ENCODE measurements at places on chromosomes 16 and 17.
A peak's percentile ranks its signal among the peaks of the same experiment; 100 is the strongest.

DNA sequence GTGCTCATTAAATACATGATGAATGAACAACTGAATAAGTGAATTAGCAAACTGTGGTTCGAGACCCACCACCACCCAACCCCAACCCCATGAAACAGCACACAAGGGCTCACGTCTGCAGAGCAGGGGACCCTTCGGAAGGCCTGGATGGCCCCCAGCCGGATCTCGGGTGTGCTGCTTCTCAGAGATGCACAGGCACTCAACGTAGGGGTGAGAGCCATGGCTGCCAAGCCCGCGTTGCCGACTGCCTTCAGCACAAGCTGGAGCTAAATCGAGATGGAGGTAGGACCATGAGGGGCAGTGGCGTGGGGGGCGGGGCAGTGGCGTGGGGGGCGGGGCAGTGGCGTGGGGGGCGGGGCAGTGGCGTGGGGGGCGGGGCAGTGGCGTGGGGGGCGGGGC is 93.2 kb downstream of the LITAF start:
- no peak for DNase-seq

- no peak for DNase-seq
Observed at GRCh38 chr16:9497750-9498149, 406.3 kb downstream of the HAPSTR1 start.

DNA sequence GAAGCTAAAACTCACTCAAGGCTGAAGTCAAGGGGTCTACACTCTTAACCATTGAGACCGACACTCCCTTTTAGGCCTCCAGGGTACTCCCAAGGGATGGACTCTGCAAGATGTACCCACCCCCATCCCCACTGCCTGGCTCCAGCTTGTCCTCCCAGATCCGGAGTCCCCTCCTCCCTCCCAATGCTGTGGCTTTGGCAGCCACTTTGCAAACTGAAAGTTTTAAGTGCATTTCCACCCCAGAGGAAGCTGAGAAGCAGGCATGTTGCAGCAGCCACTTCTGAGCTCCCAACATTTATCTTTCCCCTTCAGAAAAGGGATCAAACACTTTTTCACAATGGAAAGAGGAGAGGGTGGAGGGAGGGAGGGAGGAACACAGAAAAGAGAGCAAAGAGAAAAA is 115.2 kb downstream of the COPRS start:
- no peak for DNase-seq

DNA sequence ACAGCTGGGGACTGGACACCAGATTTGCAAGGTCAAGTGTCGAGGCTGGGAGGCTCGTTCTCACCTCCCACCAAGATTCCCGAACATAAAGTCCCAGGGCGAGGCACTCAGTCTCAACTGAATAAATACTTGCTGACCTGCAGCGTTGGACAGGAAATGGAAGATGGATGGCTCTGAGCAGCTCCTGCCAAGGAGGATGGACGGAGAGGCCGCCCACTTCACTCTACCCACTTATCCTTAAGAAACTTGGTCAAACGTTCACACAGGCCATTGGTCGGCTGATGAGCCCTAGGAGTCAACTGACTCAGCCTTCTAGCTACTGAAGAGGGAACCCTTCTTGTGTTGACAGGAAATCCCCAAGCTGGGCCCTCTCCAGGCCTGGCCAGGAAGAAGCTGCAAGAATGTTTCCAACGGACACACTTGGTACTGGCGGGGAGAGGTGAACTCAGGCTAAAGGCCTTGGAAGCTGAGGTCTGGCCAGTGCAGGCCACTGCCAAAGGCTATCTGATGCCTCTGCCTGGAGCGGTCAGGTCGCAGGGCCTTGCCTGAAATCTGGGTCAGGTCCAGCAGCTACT is 50.0 kb downstream of the VAC14 start:
- no peak for DNase-seq

DNA sequence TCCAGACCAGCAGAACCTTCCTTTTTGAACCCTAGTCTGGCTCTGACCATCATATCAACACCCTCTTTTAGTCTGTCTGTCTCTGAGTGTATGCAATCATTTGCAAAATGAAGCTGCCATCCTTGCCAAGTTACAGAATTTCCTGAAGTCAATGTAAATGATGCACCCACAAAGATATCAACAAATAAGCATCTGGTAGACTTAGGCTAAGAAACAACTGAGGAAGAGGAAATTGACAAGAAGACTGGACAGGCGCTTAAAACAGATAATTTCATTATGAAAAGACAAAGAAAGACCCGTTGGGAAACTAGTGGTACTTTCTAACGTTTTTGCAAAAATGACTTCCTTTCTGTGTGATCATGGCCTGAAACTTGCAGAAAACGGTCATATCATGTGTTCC is 24.7 kb upstream of the CIITA start:
- no peak for DNase-seq

DNA sequence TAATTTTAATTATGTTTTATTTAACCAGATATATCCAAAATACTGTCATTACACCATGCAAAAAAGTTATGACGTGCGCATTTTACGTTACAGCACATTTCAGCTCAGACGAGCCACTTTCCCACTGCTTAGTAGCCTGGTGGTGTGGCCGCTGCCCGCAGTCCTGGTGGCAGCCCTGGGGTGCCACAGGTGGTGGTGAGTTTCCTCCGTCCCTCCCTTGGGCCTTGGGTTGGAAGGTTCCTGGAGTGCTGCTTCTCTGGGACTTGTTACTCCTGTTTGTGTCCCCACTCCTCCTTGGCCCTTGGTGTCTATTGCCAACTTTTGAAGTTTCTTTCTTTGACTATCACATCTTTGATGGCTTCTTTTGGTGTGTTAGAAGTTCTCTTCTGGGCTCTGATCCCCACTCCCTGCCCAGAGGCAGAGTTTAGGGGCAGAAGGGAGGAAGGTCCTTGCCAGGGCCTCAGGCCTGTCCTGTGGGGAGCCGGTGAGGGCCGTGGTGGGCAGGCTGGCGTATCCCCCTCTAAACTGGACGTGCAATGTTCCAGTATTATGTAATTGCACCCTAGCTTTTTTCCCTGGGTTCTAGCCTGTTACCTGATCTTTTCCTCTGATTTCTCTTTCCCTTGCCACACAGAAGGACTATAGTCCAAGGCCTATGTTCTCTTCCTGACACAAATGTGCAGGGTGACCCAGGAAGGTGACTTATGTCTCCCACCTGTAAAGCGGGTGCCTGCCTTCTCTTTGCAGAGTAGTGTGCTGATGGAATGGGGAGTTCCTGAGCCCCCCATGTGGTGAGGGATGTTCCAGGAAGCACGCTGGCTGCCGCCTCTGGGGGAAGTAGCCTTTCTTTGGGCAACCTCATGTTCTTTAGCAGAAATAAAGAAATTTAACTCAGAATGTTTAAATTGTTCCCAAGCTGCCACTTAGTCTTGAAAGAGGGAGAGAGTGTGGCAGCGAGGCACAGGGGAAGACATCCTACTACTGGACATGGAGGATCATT is 8.4 kb downstream of the MPRIP start:
- no peak for DNase-seq

- DNase-seq: peak; percentile 98
Observed at GRCh38 chr17:43431714-43432523, 33.1 kb downstream of the ARL4D start.

DNA sequence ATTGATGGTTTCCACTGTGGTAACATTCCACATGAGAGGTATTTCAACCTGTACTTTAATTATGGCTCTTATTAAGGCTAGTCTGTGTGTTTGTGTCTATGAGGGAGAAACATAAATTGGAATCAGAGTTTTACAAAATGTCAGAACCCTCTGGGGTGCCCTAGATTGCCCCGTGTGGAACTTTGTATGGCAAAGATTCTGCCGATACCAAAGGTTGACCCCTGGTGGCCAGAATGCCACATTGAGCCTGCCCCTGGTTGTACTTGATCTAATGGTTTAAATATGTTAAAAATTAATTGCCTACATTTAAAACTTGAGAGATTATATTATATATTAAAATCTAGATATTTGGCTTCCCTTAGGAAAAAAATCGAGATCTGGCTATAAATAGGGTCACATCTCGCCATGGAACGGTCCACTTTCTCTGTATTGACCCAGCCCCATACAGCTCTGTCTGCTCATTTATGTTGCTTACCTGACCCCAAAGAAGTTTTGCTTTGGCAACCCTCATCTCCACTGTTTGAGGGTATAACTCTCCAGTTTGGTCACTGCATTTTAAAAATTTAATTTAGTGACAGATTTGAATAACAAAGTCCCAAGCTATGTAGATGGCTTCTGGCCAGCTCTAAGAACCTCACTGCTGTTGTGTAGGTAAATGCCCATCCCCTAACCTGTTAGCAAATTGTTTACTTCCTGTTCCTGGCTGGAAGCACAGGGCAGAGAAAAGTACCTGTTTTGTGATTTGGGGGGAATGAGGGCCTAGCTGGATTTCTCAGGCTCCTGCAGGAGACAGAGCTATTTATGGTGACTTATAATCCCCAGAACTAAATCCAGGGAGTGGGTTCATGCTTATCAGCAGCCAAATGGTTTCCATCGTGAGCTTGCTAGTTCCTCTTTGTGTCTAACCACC is 95.0 kb downstream of the PLCG2 start:
- peak; percentile 1 for DNase-seq

- DNase-seq: no peak
Observed at GRCh38 chr17:79991924-79992648, 43.6 kb downstream of the TBC1D16 start.

DNA sequence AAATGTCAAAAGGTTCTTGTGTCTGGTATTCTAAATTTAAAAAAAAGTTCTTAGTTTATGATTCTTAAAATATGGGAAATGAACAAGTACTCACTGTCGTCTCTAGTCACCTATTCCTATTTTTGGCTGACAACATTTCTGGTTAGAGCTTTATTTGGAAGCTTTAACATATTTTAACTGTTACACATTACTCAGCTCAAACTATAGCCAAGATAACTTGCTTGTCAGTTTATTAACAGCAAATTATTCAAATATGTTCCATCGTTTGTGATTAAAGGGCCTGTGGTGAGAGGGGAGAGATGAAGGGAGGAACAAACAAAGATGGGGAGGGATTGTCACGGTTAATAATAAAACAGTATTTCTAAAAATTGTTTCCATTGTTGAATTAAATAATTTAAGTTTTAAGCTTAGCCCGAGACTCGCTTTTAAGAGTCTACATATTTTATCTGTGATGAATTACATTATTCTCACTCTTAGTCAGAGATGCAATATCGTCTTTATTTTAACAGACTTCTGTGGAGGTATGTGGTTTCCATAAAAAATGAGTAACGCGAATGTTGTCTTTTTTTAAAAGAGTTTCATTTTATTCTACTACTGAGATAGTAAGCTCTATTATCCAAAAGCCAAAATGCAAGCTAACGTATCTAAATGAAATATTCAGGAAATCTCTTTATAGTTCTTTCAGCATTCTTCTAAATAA is 321.9 kb upstream of the PMFBP1 start:
- DNase-seq: no peak

DNA sequence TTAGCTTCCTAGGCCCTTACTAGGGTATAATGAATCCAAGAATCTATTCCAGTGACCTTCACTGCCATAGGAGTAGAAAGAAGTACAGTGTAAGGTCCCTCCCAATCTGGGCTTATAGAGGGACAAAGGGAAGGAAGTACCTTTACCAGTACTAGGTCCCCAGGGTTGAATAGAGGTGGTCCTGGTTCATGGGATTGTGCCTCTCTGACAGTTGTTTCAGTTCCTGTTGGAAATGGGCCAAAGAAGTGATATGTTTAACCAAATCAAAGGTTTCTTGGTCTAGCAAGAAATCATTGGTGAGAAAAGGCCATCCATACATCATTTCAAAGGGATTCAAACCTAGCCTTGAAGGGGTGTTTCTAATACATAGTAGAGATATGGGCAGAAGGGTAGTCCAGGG is 16.0 kb upstream of the ZNHIT3 start:
- DNase-seq: no peak

- DNase-seq: peak; percentile 86
Observed at GRCh38 chr17:40072040-40072734, 9.4 kb downstream of the THRA start.

DNA sequence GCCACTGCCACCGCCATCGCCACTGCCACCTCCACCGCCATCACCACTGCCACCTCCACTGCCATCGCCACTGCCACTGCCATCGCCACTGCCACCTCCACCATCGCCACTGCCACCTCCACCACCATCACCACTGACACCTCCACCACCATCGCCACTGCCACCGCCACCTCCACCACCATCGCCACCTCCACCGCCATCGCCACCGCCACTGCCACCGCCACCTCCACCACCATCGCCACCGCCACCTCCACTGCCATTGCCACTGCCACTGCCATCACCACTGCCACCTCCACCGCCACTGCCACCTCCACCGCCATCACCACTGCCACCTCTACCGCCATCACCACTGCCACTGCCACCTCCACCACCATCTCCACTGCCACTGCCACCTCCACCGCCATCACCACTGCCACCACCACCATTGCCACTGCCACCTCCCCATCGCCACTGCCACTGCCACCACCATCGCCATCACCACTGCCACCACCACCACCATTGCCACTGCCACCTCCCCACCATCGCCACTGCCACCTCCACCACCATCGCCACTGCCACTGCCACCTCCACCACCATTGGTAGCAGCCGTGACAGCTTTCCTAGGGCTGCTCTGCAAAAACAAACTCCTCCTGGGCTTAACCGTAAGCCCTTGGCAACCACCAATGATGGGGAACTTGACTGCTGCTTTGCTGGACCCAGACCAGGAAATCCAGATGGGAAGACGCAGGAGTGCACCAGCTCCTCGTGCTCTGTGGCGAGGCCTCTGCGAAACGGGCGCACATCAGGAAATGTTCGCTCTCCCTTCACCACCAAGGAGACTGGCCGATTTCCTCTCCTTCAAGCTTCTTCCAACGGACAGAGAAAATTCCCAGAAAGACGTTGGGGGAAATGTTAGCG is 147.2 kb downstream of the RBFOX3 start:
- DNase-seq: peak; percentile 91

GRCh38 chr17:80047176-80047575 is 10.7 kb downstream of the CCDC40 start:
- DNase-seq: no peak

All from NCI-H1694 (cell line).